Activated CD8-positive, alpha-beta memory T cell treated with anti-CD3 and anti-CD28 coated beads, Interleukin-2, amount 50 U/mL, for 4 hours (primary cell): ENCODE measurements at places on chromosomes 2 and 18.

GRCh38 chr18:49682173-49682802 is 120.4 kb downstream of the LIPG start:
- no peak for DNase-seq

GRCh38 chr2:69132960-69133590 is 120.1 kb downstream of the ANTXR1 start:
- DNase-seq: no peak

- DNase-seq: no peak
Measured at GRCh38 chr2:161571051-161571429, 53.2 kb upstream of the SLC4A10 start.

- no peak for DNase-seq
Measured at GRCh38 chr2:2191110-2191707, 139.9 kb downstream of the MYT1L start.

GRCh38 chr18:76314015-76314414 is 181.0 kb downstream of the ZNF516 start:
- DNase-seq: no peak

- DNase-seq: no peak
Measured at GRCh38 chr2:190334479-190335224, 8.7 kb upstream of the INPP1 start.

DNA sequence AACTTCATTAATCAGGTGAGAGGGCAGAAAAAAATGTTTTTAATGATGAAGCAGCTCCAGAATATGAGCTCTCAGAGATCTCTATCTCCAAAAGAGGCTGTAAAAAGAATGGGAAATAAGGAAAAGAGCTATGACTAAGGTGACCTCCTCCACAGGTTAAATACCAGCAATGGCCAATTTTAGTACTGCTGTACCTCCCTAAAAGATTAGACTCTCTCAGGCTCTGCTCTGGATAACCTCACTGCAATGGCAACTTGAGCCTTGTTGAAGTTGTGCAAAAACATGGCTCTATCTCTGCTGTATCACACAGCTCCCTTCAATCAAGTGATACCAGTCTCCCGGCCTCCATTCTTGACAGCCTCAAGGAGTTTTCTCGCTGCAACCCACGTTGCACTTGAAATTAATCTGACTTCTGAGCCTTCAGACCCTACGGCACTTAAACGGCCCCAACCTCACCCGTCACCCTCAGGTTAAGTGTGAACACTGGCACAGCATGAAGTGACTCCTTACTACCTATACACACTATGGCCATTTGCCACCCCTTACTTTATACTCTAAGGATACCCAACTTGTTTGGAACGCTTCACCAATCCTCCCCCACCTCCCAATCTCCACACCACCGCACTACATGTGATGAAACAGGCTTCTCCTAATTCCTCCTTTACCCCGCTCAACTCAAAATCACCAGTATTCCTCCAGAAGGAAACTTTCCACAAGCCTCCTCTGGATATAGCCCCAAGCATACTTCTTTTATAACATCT is 36.3 kb downstream of the SMAD2 start:
- DNase-seq: no peak

GRCh38 chr18:61605376-61606067 is 272.3 kb downstream of the CDH20 start:
- DNase-seq: no peak
